ENCODE measurements at places on chromosomes 11 and 22.

DNA sequence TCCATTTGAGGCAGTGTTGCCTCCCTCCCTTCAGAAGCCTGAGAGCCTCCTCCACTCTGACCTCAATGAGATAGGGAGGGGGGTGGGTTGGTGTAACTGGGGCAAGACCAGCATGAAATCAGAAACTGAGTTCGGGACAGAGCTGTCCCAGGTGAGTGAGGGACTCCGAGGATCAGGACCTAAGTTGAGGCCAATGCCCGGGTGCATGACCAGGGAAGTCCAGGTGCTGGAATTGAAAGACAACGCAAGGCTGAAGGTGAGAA is 40.8 kb upstream of the ZBED5 start:
- DNase-seq, result no peak

GRCh38 chr11:92658733-92659132 is 310.7 kb upstream of the MTNR1B start:
- no peak for DNase-seq

- peak; percentile 10 for DNase-seq
These were observed 766 bp downstream of the APOL2 start for GRCh38 chr22:36238373-36239149.

- no peak for DNase-seq
These were observed 41.5 kb upstream of the CYP2D6 start for GRCh38 chr22:42171946-42172719.

DNA sequence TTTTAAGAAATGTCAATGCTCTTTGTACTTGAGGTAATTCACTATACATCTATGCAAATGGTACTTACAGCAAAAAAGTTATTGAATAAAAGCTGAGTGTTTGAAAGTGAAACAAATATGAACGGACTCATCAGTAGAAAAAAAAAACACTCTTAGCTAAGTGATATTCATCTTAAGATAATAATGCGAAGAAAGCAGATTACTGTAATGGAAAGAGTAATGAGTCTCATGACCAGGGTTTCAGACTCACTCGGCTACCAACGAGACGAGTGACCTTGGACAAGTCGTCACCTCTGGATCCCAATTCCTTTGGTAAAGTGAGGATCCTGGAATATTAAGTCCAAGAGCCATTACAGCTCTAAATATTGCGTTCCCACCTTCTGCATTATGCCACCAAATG is 57.0 kb downstream of the PACSIN2 start:
- no peak for DNase-seq

DNA sequence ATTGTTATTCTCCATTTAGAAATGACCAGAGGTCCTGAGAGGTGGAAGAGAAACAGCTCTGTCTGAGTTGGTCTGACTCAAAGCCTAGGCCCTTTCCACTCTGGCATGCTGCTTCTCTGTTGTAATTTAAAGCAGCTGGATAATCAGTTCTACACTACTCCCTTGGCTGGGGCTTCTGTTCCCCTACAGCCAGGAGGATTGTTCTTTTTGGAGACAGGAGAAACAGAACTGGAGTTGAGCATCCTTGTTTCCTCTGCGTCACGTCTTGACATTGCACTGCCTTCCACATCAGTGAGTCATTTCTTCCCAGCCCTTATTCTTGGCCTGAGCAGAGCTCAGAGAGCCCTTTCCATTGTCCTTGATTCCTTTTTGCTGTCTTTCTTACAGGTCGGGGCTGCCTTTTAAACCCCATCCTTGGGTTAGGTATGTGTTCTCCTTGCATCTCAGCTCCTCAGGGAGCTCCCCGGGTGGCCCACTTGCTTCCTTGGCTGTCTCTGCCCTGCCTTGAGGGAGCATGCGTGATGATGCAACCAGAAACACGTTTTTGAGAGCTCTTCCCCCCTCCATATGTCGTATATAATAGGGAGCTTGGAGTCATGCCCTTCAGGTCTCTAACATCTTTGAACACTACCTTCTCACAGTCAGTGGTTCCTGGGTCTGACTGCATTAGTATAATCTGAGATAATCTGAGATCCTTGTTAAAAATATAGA is 35.7 kb downstream of the CYB5R2 start:
- peak; percentile 85 for DNase-seq

GRCh38 chr22:29788339-29789279 is 21.4 kb downstream of the UQCR10 start:
- DNase-seq, result no peak

GRCh38 chr11:112082729-112083128 is 3.8 kb downstream of the TIMM8B start:
- DNase-seq, result peak; percentile 66

DNA sequence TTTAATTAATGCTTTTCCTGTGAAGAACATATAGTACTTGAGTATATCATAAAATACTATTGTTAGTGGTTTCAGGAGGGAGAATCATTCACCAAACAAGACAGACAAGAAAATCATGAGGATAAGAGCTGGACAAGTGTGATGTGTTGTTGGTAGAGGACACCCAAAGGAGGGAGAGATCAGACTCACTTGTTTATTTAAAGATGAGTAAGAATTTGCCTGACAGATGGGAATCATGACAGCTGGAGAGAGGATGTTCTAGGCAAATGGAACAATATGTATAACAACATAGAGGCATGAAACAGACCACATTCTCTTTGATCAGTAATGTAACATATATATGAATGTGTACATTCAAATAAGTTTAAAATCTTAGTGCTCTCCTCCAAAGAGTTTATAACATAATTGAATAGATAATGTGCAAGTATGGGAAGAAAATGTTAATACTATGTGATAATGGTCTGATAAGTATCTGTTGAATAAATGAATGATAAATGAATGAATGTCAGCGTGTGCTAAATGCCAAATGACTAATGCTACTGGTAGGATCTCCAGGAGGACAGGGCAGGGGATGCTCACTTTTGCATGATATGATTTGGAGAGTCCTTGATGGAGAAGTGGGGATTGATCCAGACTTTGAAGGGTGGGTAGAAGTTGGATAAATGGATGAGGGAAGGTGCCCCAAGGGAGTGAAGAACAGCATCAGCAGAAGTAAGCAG is 228.9 kb upstream of the SORL1-AS1 start:
- DNase-seq, result no peak

GRCh38 chr11:33953289-33953688 is 61.4 kb upstream of the LMO2 start:
- no peak for DNase-seq

DNA sequence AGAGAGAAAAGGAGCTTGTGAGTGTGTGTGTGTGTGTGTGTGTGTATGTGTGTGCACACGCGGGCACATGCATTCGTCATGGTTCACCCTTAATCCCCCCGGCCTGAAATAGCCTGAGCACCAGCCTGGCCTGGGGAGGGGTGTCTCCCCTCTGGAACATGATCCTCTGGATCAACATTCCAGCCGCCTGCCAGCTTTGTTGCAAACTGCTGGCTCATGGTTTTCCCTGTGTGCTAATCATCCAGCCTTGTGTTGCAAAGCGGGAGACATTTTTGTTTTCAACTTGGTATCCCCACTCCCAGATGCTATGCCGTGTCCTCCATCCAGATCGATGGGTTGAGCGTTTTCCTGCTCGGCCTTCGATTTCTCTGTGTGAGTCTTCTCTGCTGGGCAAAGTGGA is 94.3 kb downstream of the FEZ1 start:
- DNase-seq, result no peak

DNA sequence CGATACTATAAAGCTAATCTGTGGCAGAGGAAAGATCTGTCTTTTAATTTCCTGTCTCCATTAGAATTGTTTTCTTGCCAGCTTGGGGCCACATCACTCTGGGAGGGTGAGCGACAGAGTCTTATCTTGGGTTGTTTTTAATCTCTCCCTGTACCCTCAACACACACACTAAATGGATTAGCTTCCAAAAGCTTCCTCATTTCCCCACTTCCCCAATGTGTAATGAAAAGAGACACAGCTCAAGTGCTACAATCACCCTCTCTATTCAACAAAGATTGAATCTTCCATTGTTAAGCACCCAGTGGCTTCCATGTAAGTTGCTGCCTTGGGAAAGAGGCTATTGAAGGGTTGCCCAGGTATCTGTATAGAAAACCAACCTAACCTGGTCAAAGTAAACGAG is 6.1 kb upstream of the ASCL3 start:
- no peak for DNase-seq

DNA sequence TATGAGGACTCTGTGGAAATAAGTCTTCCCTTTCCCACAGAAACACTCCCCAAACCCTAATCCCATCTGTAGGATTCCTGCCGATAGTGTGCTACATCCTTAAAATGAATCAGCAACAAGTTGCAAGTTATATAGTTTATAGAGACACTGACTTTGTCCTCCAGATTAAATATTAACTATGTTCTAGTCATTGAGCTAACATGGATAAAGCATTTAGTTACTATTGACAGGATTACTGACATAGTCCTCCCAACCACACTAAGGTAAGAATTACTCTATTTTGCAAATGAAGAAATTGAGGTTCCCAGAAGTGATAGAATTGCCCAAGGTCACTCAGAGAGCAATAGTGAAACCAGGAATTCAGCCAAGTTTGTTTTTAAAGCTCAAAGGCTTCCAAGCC is 1.9 kb downstream of the OR52M1 start:
- no peak for DNase-seq

DNA sequence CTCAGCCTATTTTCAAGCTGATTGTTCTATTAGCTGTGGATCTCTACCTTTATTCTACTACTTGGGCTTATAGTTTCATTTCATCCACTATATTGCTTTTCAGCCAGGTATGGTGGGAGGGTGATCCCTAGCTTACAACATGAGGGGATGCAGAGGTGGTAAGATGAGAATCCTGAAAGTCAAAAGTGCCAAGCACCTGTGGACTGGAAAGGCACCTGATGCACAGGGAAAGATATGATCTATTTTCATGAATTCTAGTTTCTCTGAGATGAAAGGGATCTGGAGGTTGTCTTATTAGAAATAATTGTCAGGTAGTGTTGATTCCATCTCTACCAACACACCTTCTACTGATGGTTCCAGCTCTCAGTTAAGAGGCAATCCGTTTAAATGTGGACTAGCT is 21.6 kb upstream of the IL18BP start:
- no peak for DNase-seq

DNA sequence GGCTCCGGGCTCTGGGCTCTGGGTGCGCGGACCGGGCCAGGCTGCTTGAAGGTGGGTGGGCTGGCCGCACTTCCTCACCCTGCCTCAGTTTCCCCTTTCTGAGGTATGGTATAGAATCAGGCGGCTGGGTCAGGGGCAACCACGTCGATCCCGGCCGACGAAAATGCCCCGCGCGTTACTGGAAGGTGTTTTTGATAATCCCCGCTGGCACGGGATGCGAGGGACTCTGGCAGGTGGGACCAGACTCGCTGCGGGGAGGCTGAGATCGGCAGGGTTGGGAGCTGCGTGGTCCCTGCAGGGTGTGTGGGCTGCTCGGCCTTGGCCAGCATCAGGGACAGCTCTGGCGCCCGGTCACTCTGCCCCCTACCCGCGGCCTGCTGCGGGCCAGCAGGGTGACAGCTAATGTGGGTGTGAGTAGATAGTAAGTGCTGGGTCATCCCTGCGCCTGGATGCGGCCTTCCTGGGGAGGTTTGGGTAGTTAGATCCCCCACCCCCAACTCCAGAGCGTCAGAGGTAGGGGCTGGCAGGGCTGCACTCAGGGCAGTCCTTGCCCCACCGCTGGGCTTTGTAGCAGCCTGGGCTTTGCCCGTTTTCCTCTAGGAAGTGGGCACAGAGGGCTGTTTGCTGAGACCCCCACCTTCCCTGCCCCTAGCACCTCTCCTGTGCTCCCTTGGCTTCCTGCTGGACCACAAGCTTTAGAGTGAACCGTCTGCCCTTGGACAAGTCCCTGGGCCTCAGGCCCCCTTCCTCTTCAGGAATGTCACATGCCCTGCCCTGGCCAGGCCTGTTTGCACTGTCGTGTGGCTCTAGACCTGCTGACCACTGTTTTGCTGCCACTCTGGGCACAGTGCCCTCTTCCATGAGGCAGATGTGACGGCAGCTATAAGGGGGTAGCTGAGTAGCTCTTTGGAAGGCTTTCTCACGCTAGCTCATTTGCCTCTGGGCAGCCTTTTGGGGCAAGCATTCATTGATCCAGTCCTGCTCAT is 579 bp downstream of the TANGO2 start:
- DNase-seq, result peak; percentile 85

GRCh38 chr22:44131989-44132685 is 48.6 kb upstream of the PARVG start:
- no peak for DNase-seq

DNA sequence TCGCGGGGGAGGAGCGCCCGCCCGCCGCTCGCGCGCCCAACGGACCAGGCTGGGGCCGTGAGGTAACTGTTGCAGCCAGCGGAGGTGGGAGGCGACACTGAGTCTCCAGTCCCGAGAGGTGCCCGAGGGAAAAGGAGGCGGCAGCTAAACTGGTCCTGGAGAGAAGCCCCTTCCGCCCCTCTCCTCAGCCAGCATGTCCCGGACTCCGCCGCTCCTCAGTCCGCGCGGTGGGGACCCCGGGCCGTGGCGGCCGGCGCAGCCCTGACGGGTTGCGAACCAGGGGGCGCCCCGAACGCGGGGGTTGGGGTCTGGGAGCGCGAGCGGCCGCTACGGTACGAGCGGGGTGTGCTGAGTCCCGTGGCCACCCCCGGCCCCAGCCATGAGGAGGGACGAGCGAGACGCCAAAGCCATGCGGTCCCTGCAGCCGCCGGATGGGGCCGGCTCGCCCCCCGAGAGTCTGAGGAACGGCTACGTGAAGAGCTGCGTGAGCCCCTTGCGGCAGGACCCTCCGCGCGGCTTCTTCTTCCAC is at the start of gene PDE3B:
Gene PDE3B, plus strand, starts transcription at position 108 of the 529 bp plus-strand sequence. Its CDS starts 272 bp downstream, at position 380.
- DNase-seq, result peak; percentile 17

- DNase-seq, result no peak
These were observed 1074.3 kb upstream of the TENM4 start for GRCh38 chr11:80515097-80515496.

- peak; percentile 77 for DNase-seq
These were observed 497.2 kb downstream of the NTM start for GRCh38 chr11:131867457-131868257.

Measured in fibroblast of gingiva (primary cell).